ENCODE measurements at places on chromosomes 7 and 10. TPM values are rescaled to one million over a fixed set of nuclear protein-coding genes. Genes with fewer than 3 reads are reported as not detected.
A peak's percentile ranks its signal among the peaks of the same experiment; 100 is the strongest.

TMEM130 gene
- total RNA-seq: 20.0 TPM

DNA sequence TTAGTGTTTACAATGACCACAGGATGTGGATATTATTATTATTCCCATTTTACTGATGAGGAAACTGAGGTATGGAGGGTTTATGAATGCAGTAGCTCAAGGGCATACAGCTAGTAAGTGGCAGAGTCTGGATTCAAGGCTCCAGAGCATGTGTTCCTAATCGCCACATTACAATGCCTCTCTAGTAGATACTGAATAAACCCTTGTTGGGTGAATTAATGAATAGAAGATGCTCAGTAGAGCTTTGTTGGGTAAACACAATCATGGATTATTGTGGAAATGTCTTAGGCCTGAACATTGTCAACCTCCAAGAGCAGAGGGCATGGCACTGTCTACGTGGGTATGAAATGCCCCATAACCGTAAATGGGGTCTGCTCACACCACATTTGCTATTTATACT is 545.3 kb downstream of the LRMDA start:
- H3K4me1 ChIP-seq: peaks cover 10% of the 10 kb centered on the region
- no peak for DNase-seq
- H3K27ac ChIP-seq: no peak overlapping the region
- no peak overlapping the region for H3K4me3 ChIP-seq
- no peaks in the 10 kb centered on the region for H3K27me3 ChIP-seq

BCCIP gene
- 36.9 TPM for total RNA-seq

DNA sequence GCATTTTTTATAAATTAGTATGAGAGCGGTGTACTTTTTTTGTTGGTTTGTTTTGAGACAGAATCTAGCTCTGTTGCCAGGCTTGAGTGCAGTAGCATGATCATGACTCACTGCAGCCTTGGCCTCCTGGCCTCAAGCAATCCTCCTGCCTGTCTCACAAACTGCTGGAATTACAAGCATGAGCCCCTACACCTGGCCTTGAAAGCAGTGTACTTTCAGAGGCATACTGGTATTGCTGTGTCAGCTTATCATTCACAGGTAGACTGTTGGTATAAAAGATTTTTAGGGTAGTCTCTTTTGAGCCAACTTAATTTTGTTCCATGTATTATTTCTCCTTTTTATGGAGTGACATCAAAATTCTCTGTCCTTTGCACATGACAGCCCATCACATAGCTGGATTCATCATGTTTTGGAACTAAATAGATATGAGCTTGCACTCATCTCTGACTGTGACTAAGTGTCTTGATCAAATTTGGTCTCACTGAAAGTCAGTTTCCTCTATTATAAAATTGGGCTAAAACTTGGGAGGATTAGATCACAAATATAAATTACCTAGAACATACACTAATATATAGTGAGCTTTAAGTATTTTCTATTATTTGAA is 12.4 kb downstream of the GNAT3 start:
- peak overlapping the region; percentile 61 for H3K27ac ChIP-seq
- no peak for DNase-seq
- no peak overlapping the region for H3K4me3 ChIP-seq
- peaks cover 8% of the 10 kb centered on the region for H3K4me1 ChIP-seq
- H3K27me3 ChIP-seq: no peaks in the 10 kb centered on the region

CUL2 gene
- total RNA-seq: 33.0 TPM

DNA sequence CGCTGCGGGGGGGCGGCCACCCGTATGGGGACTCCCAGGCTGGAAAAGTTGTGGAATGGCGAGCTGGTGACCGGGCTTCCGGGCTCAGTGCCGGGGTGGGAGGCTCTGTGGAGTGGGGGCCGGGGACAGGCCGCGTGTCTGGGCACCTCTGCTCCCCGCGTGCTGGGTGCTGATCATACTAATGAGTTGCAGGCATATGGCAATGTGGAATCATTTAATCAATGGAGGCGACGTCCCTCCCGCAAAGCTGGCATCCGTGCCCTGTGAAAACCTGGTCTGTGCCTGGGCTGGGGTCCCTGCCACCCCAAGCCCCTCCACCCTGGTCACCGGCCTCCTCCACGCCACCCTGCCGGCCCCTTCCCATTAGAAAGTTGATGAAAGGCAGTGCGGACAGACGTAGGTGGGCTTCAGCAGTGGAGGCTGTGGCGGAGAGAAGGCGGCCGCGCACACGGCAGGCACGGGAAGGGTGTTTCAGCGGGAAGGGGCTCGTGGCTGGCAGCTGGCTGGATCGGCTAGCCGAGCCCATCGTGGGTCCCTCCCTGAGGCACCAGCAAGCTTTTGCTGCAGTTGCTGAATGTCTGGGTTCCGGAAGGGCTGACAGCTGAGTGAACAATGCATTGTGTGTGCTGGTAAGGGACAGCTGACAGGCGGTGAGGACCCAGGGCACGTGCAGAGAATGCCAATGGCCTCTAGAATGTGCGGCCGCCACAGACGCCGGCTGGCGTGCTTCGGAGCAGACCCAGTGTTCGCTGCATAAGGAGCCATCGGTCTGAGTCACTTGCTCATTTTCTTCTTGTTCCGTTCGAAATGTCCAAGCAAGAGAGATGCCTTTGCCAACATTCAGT is 1.5 kb downstream of the ADGRA1 start:
- H3K4me3 ChIP-seq: no peak overlapping the region
- no peak overlapping the region for H3K27ac ChIP-seq
- no peak for DNase-seq
- H3K4me1 ChIP-seq: no peaks in the 10 kb centered on the region

RAPGEF5 gene
- 139 TPM for total RNA-seq

TUBAL3 gene
- not detected for total RNA-seq

GRCh38 chr10:12487366-12487765 is 138.0 kb downstream of the CAMK1D start:
- no peaks in the 10 kb centered on the region for H3K4me1 ChIP-seq
- H3K4me3 ChIP-seq: no peak overlapping the region
- no peak for DNase-seq
- H3K27ac ChIP-seq: no peak overlapping the region

PTPN20 gene
- 2.6 TPM for total RNA-seq

GRCh38 chr10:113562704-113563103 is 9.9 kb downstream of the HABP2 start:
- H3K27me3 ChIP-seq: no peaks in the 10 kb centered on the region
- H3K4me3 ChIP-seq: no peak overlapping the region
- peaks cover 9% of the 10 kb centered on the region for H3K4me1 ChIP-seq
- no peak for DNase-seq

- H3K27me3 ChIP-seq: no peaks in the 10 kb centered on the region
- H3K27ac ChIP-seq: peak overlapping the region; percentile 68
- H3K4me3 ChIP-seq: no peak overlapping the region
- DNase-seq: no peak
- no peaks in the 10 kb centered on the region for H3K36me3 ChIP-seq
Measured at GRCh38 chr10:6072215-6072934, 10.2 kb upstream of the IL2RA start.

GRCh38 chr7:30379131-30379530 is 94.7 kb downstream of the ZNRF2 start:
- no peak for DNase-seq
- no peak overlapping the region for H3K4me3 ChIP-seq
- H3K36me3 ChIP-seq: no peaks in the 10 kb centered on the region

ASCC1 gene
- 27.4 TPM for total RNA-seq

GRCh38 chr7:48217266-48217665 is 46.0 kb downstream of the ABCA13 start:
- H3K27me3 ChIP-seq: no peaks in the 10 kb centered on the region
- no peak for DNase-seq
- H3K27ac ChIP-seq: no peak overlapping the region
- H3K4me3 ChIP-seq: no peak overlapping the region
- H3K4me1 ChIP-seq: no peaks in the 10 kb centered on the region
- H3K36me3 ChIP-seq: no peaks in the 10 kb centered on the region

- no peak for DNase-seq
- H3K27ac ChIP-seq: no peak overlapping the region
Measured at GRCh38 chr10:30842185-30842584, 189.5 kb downstream of the ZNF438 start.

DNA sequence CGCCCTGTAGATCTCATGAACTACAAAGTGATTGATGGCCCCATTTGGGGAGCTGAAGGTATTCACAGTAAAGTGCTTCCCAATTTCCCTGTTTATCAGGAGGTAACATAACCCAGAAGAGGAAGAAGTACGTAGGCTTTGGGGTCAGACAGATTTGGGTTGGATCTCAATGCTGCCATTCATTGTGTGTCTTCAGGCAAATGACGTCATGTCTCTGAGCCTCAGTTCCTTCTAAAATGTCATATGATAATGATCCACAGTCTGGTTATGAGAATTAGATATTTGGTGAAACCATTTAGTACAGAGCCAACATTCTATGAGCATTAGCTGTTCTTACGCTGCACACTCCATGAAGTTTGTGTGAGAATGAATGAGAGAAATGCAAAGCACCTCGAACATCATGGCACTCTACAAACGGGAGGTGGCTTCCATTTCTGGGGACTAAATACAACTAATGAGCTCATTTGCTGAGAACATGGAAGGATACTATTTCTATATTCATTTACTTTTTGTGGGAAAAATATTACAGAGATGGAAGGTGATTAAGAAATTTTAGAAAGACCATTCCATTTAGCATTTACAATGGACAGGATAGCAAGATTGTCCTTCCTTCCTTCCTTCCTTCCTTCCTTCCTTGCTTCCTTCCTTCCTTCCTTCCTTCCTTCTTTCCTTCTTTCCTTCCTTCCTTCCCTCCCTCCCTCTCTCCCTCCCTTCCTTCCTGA is 13.8 kb upstream of the JCAD start:
- no peaks in the 10 kb centered on the region for H3K4me1 ChIP-seq
- H3K27me3 ChIP-seq: no peaks in the 10 kb centered on the region

- H3K27me3 ChIP-seq: no peaks in the 10 kb centered on the region
- no peak overlapping the region for H3K27ac ChIP-seq
- no peaks in the 10 kb centered on the region for H3K36me3 ChIP-seq
- H3K4me1 ChIP-seq: peaks cover 21% of the 10 kb centered on the region
- DNase-seq: no peak
Measured at GRCh38 chr10:32143302-32143847, 87.2 kb upstream of the KIF5B start.

POR gene
- 232 TPM for total RNA-seq

- H3K36me3 ChIP-seq: no peaks in the 10 kb centered on the region
- H3K27me3 ChIP-seq: no peaks in the 10 kb centered on the region
- H3K4me1 ChIP-seq: no peaks in the 10 kb centered on the region
- H3K27ac ChIP-seq: no peak overlapping the region
Measured at GRCh38 chr7:48839108-48839507, 85.2 kb upstream of the CDC14C start.

GRCh38 chr7:92684274-92684673 is 94.1 kb upstream of the FAM133B start:
- no peak overlapping the region for H3K27ac ChIP-seq
- no peaks in the 10 kb centered on the region for H3K27me3 ChIP-seq
- peaks cover 15% of the 10 kb centered on the region for H3K4me1 ChIP-seq

RSPH10B2 gene
- total RNA-seq: not detected

SPDYE8 gene
- not detected for total RNA-seq

DNA sequence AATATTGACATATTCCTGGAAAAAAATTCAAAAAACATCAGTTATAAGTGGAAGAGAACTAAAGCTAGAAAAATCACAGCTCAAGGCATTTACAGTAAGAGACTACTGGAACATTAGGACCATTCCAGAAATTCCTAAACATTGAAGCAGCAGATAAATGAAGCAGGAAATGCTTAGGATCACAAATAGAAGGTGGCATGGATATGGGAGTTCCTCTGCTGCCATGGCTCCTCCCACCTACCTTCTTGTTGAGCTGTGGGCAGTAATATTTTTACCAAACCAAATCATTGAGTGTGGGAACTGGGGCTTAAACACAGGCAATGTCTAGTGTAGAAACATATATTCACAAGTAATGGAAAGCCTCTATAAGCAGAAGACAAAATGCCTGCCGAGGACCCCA is 292.8 kb downstream of the ANKRD7 start:
- no peaks in the 10 kb centered on the region for H3K36me3 ChIP-seq
- H3K4me1 ChIP-seq: no peaks in the 10 kb centered on the region
- no peak for DNase-seq
- H3K4me3 ChIP-seq: no peak overlapping the region

DNA sequence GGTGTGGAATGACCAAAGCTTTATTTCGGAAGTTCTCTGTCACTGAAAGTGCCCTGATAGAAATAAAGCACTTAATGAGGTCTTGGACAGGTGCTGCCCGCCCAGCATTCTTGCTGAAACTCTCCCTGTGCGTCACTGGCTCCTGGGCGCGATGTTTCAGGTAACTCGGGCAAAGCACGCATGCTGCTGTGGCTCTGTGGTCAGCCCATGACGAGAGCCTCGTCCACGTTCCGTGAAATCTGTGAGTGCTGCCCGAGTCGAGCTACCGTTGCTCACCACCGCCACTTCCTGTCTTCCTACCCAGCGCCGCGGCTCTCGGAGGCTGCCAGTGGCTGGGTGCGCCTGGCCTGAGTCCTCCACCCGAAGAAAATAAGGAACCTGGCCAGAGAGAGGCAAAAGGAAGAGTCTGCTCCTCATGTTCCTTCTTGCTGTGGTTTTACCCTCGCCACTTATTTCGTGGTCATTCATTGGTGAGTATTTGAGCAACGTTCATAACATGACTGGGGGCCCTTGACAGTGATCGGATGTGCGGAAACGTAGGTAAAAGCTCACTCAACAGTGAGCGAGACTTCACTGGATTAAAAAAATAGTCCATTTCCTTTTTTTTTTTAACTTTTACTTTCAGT is 95.5 kb downstream of the MAP3K8 start:
- peak overlapping the region; percentile 26 for H3K4me3 ChIP-seq
- H3K27me3 ChIP-seq: no peaks in the 10 kb centered on the region
- H3K4me1 ChIP-seq: peaks cover 13% of the 10 kb centered on the region
- peak overlapping the region; percentile 78 for H3K27ac ChIP-seq

CARD11 gene
- total RNA-seq: 5.8 TPM

DNA sequence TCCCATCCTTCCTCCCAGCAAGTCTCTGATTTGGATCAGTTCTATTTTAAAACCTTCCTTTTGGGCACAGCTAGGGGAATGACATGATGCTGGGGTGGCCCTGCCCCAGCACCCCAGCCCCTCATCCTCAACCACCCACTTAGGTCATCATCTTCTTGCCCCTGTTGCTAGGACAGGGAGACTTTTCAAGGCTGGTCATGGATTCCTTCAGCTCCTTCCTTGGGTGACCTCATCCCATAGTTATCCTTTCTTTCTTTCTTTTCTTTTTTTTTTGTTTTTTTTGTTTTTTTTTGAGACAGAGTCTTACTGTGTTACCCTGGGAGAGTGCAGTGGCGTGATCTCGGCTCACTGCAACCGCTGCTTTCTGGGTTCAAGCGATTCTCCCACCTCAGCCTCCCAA is 127.2 kb downstream of the WDFY4 start:
- no peak overlapping the region for H3K4me3 ChIP-seq
- no peak for DNase-seq
- no peak overlapping the region for H3K27ac ChIP-seq
- no peaks in the 10 kb centered on the region for H3K4me1 ChIP-seq
- H3K36me3 ChIP-seq: no peaks in the 10 kb centered on the region
- H3K27me3 ChIP-seq: no peaks in the 10 kb centered on the region

FZD8 gene
- 20.4 TPM for total RNA-seq
